Stimulated activated CD4-positive, alpha-beta T cell treated with anti-CD3 and anti-CD28 coated beads, Interleukin-1b, Interleukin-23, amount 100 ng/mL, for 4 hours (primary cell): ENCODE measurements at places on chromosomes 3 and 15.

- DNase-seq, result no peak
Observed at GRCh38 chr15:25070353-25070963, 115.7 kb downstream of the SNRPN start.

DNA sequence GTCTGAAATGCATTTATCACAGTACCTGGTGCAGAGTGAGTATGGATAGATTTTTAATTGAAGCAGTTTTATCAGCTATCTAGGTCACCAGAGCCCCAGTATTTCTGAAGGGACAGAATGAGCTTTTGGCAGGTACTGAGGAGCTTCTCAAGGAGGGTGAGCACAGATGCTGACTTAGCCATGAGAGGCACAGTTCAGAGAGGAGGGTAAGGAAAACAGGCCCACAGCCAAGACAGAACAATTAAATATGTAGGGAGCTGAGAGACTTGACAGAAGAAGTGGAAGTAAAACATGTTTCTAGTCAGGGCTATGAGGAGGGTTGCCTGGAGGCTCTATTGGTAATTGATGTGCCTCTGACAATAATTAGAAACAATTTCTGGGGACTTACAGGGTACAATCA is 20.1 kb downstream of the ZNF80 start:
- DNase-seq, result no peak

DNA sequence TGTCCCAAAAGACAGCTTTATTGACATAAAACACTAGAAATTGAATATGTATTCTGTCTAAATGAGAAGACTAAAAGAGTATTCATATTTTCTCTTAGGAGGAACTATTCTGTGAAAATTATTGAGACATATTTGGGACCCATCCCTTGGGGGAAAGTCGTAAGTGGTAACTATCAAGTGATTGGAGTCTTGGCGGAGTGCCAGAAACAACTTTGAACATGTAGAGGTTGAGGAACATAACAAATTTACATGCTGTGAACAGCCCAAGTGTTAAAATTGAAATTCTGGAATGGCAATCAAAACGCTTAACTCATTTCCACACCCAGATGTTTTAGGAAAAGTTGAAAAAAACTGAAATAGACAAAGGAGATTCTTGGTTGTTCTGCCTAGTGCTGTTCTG is 1034.6 kb downstream of the NSUN3 start:
- DNase-seq, result no peak

- DNase-seq, result no peak
Observed at GRCh38 chr15:92117261-92117731, 263.8 kb downstream of the SLCO3A1 start.

DNA sequence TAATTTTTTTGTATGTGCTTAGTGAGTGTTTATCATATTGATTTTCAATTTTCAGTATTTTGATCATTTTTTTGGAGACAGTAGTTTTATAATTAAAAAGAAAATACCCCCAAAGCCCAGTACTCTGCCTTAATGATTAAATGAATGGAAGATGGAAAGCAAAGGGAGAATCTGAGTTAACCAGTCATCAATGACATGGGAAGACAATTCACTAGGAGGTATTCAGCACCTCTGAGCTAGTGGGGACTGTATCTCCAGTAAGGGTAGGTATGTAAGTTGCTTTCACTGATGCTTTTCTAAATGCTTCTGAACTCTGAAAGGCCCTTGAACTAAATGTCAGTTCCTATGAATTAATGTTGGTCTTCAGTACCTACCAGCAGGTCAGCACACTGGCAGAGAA is 590.4 kb upstream of the DPPA4 start:
- no peak for DNase-seq

GRCh38 chr15:55422089-55422488 is 13.8 kb downstream of the PIERCE2 start:
- no peak for DNase-seq

GRCh38 chr15:27401471-27401870 is 430.5 kb downstream of the GABRG3 start:
- no peak for DNase-seq

DNA sequence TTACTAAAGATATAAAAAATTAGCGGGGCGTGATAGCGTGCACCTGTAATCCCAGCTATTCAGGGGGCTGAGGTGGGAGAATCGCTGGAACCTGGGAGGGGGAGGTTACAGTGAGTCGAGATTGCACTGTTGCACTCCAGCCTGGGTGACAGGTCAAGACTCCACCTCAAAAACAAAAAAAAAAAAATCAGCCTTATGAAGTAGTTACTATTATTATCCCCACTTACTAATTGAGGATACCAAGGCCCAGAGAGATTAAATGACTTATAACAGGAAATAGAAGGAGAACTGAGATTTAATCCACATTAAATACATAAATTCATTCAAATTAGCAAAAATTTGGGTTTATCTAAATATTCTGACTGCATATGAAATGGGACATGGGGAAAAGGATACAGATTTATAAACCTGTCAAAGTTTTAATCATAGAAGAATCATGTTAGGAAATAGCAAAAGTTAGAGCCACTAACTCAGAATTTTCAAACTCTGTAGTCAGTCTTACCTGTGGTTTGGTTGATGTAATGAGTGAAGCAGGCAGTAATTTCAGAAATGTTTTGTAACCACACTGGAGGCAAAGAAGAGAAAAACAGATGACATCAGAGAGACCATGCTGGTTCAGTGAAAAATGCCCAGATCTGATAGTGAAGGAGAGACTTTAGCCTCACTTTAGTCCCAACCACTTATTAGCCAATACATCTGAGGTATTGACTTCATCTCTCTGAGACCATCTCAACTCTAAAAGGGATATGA is 25.0 kb upstream of the ACAP2 start:
- DNase-seq, result no peak

- no peak for DNase-seq
Observed at GRCh38 chr3:16912400-16913263, 27.9 kb downstream of the PLCL2 start.
